Kidney (tissue), 22 donors: ENCODE measurements at places on chromosomes 13 and 19.

- no peak for DNase-seq
These were observed 20.2 kb downstream of the SIGLECL1 start for GRCh38 chr19:51271067-51271466.

- no peak for DNase-seq
These were observed at the start of gene IGFL3 for GRCh38 chr19:46124638-46125115. Gene IGFL3 (minus strand): TSS chr19:46124688. CDS start chr19:46124649, 39 bp downstream.

GRCh38 chr13:24540236-24541126, 27.9 kb upstream of the PARP4 start:
- no peak for DNase-seq

DNA sequence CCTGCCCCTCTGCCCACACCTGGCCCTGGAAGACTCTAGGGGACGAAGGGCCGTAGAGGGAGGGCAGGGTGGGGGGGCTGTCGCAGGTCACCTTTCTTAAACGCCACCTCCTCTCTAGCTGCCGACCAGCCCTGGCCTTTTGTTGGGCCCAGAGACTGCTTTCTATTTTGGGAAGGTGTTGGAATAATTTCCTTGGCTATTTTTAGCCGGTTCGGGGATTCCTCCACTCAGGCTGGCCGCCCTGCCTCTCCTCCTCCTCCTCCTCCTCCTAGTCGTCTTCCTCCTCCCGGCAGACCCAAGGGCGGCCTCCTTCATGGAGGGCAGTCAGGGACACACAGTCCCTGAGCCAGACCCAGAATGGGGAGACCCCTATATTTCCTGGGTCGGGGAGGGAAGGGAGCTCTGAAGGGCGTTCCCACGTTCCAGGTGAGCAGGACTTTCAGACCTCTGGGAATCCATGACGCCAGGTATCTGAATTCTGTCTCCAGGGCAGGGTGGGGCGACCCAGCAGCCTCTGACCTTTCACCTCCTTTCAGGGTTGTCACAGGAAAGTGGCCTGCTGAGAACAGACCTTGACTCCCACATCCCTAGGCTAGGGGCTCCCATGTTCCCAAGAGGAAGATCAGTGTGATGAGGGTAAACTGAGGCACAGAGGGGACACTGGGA, 19.9 kb downstream of the GADD45B start:
- peak; percentile 51 for DNase-seq

- no peak for DNase-seq
These were observed 29.0 kb upstream of the RNF17 start for GRCh38 chr13:24734950-24735349.
